Mesangial cell (primary cell): ENCODE measurements at places on chromosomes 11 and 22. TPM values are rescaled to one million over a fixed set of nuclear protein-coding genes. Genes with fewer than 3 reads are reported as not detected.

The DEPDC7 gene
- total RNA-seq, result 1.9 and 2.3 TPM in 2 replicates

The UBQLNL gene
- 0.25 TPM in 1 of 2 replicates, not detected in the other for total RNA-seq

The RGL4 gene
- not detected in 2 replicates for total RNA-seq

The PLA2G6 gene
- total RNA-seq, result 3.7 and 32.6 TPM in 2 replicates

The ROM1 gene
- 1.1 and 5.7 TPM in 2 replicates for total RNA-seq

The MICAL2 gene
- 217 and 266 TPM in 2 replicates for total RNA-seq

The PLAAT5 gene
- total RNA-seq, result 0.16 and 0.63 TPM in 2 replicates

The CDON gene
- total RNA-seq, result 4.7 and 7.4 TPM in 2 replicates

The GDPD5 gene
- 11.2 and 12.7 TPM in 2 replicates for total RNA-seq

The VSIG10L2 gene
- total RNA-seq, result not detected in 2 replicates

The POU2AF2 gene
- total RNA-seq, result not detected in 2 replicates

The NELL1 gene
- total RNA-seq, result not detected in 2 replicates
